Stimulated activated CD4-positive, alpha-beta T cell treated with anti-CD3 and anti-CD28 coated beads, Interleukin-1b, Interleukin-23, amount 100 ng/mL, for 24 hours (primary cell): ENCODE measurements at places on chromosomes 6 and 20.

DNA sequence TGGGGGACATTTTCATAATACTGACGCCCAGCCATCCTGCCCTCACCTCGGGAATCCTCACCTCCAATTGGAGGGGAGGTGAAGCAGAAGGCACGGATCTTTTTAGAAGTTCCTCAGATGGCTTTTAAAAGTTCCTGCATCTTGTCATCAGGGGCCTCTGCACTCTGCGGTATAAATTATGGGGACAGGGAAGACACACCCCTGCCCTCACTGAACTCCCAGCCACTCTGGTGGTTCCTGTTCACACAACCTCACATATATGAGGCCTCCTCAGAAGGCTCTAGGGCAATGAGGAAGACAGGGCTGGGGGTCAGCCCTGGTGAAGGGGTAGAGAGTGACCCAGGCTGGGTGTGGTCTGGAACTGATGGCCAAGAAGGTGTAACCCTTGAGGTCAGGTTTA is 187.0 kb downstream of the SOD2 start:
- DNase-seq, result no peak

GRCh38 chr20:18304618-18305017 is 16.3 kb downstream of the ZNF133 start:
- no peak for DNase-seq

DNA sequence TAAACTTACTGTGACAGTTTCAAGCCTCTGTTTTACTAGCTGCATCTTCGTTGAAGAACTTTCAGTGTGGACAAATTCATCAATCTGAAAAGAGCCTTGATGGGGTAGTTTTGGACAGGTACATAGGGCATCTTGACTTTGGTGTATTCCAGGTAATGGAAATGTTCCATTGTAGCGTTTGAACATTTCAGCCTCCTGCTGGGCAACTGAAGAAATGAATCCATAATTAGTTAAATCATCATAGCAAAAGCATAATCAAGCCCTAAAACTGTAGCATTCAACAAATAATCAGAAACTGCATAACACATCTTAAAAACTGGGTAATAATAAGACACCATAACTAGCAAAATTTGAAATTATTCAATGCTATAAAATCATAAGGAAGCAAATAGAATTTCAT is 86.2 kb downstream of the AHI1 start:
- no peak for DNase-seq

DNA sequence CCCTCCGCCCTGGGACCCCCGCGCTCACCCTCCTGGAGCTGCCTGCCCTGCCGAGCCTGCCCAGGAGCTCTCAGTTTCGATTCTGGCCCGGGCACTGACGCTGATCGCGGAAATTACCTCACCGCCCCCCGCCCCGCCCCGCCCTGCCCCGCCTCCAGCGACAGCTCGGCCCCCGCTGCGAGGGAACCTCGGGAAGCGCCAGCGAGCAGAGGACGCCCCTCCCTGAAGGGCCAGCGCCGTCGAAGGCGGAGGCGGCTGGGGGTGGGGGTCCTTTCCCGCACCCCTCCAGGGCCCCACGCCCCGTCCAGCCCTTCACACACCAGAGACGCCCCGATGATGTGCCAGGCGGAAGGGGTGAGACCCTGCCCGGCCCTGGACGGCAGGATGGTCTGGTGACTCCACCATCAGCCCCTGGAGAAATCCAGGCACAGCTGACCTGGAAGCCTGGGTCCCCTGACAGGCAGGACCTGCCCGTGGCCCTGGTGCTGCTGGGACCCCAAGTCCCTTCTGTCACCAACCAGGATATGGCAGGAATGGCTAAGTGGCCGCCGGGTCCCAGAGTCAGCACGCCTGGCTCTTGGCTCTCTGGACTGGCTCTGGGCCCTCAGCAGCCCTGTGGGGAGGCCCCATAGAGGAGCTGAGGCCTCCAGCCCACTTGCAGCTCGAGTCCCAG is at the start of gene HELZ2:
Gene HELZ2, minus strand, starts transcription at position 84 of the 673 bp plus-strand sequence. CDS start 1,854 bp downstream, outside the sequence.
- DNase-seq, result peak; percentile 25

- no peak for DNase-seq
These were observed 393.3 kb downstream of the C6orf118 start for GRCh38 chr6:164916087-164916486.

DNA sequence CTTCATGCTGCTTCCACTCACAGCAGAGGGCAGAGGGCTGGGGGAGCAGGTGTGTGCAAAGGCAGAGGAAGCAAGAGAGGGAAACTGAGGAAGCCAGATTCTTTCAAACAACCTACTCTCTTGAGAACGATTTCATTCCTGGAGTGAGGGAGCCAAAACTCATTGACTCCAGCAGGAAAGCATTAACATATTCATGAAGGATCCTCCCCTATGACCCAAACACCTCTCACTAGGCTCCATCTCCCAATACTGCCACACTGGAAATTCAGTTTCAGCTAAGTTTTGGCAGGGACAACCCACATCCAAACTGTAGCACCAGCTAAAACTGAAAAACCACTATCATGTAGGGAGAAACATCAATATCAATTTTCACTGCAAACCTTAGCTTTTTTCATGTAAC is 125.1 kb downstream of the OLIG3 start:
- DNase-seq, result no peak
